ENCODE measurements at places on chromosomes 6 and 20.

DNA sequence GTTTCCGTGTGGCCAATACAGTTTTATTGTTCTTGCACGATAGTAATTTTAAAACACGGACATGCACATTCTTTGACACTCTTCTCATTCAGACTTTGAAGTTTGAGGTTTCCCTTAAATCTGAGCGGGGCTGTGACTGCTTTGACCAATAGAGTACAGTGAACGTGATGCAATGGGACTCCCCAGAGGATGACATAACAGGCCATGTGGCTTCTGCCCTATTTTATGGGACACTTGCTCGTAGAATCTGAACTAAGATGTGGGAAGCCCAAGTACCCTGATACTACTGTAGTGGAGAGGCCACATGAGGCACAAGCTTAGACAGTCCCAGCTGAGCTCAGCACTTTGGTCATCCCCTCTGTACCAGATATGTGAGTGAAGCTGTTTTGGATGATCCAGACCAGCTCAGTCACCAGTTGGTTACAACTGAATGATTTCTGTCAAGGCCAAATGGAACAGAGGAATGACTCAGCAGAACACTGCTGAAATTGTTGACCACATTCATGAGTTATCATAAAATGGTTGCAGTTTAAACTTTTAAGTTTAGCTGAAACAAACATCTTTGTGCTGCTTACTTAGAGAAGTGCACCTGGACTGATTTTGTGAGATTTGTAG is 279.4 kb downstream of the RFPL4B start:
- no peak for DNase-seq

GRCh38 chr20:13545790-13546189 is 92.9 kb downstream of the TASP1 start:
- no peak for DNase-seq

- no peak for DNase-seq
Measured at GRCh38 chr6:143141442-143141841, 80.8 kb downstream of the AIG1 start.

DNA sequence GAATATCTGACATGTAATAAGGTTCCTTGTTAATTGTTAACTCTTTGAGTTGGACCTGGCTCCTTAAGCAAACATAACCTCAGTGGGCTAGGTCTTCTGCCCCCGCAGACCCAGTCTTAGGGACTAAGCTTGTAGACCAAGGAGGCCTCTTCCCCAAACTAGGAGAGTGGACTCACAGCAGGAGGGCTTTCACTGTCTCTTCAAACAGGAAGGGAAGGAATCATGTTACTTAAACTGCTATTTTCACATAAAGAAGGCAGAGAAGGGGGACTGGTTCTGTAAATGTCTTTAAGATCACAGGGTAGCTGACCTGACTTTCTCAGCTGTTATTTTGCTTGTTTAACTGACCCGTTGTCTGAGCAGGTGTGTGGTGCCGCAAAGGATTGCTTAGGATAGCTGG is 34.9 kb upstream of the PRDM1 start:
- no peak for DNase-seq

GRCh38 chr6:73382462-73383113 is 12.0 kb upstream of the DDX43 start:
- no peak for DNase-seq

DNA sequence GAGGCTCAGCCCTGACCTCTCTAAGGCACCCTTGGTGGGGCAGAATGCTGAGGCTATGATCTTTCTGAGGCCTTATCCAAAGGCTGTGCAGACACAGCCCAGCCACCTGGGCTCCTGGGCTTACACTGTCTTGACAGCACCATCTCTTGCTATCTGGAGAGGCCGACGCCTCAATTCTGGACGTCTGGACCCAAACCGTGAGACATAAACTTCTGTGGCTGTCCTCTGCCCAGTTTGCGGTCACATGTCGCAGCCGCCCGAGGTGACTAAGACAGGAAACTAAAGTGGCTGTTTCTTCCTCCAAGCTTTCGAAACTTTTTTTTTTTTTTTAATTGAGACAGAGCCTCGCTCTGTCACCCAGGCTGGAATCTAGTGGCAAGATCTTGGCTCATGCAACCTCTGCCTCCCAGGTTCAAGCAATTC is 49.3 kb downstream of the PRR18 start:
- no peak for DNase-seq

DNA sequence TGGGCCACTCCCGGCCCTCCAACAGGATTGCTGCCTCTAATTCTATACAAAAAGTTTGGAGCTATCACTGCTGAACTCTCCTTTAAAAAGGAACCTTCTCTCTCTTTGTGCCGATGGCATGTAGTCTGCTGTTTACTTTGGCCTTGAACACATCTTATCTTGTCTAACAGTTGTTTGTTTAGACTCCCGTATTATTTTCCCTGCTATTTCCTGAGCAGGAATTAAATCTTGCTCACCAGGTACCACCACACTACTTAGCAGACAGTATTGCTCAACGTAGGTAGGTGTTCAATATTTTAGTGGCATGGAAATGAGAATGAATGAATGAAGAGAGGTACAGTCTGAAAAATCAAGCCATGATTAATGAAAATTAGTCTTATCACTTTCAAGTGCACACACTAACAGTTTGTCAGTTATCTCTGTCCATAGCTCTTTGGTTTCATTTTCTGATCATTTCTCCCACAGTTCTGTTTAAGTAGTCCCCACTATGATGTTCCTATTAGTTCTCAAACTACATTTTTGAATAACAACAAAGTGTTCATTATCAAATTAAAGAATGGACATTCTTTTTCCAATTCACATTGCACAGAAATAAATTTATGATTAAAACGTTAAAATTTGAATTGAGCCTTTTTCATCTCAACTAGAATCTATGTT is 6.8 kb upstream of the HEY2 start:
- DNase-seq: peak; percentile 61

- DNase-seq: no peak
Measured at GRCh38 chr20:5680192-5680591, 70.0 kb upstream of the SHLD1 start.

DNA sequence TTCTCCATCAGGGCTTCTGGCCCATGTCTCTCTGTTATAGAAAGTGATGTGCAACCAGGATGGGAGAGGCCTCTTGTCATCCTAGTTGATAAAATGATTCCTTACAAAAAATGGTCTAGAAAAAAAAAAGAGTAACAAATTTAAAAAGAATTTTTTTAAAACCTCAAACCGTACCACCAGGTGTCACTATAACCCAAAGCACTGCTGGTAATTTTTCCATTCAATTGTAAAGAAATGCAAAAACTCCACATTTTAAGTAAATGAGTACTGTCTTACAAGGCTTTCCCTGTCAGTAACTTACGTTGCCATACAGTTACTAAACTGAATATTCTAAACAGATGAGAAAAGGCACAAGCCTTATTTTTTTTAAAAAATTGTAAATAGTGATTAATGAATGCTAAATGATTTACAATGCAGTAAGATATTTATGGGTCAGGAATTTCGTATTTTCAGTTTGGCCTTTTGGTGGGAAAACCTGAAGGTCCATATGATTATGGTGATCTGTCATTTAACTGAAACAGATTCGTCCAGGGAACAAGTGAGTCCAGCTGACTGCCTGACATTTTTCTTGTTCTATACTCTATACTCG is 95.4 kb downstream of the OGFRL1 start:
- DNase-seq: no peak

GRCh38 chr20:51543422-51543788 is 886 bp upstream of the NFATC2 start:
- no peak for DNase-seq

- DNase-seq: no peak
Measured at GRCh38 chr20:49850463-49851230, 38.0 kb downstream of the SLC9A8 start.
